Hepatic stellate cell (primary cell): ENCODE measurements at places on chromosomes 11 and 22.

GRCh38 chr11:92711926-92712325 lies 257.5 kb upstream of the MTNR1B start:
- DNase-seq = no peak

DNA sequence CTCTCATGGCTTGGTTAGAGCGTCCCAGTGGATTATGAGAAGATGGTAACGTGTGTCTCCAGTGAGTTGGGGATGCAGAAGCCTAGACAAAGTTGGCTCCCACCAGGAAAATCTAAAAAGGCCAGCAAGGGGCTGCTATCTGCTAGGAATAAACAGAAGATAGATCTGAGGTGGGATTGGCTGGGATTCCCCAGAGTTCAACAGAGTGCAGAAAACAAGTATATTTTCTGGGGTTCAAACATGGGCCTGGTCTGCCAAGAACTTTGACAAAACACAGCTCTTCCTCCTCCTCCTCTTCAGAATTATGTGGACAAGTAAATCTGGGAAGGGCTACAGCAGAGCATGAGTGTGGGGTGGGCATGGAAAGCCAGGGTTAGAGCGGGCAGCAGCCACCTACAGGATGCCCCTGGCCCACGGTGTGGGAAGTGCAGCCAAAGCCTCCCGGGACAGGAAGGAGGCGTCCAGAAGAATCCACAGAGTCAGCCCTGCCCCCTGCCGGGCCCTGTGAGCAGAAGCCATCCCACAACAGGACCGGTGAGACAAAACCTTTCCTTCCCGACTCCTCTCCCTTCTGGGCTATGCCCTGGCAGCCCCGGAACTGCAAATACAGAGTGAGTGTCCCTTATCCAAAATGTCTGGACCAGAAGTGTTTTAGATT lies 67.1 kb downstream of the CD82 start:
- peak; percentile 54 for DNase-seq

- DNase-seq = no peak
Measured at GRCh38 chr22:17131686-17132085, 10.5 kb upstream of the TMEM121B start.

DNA sequence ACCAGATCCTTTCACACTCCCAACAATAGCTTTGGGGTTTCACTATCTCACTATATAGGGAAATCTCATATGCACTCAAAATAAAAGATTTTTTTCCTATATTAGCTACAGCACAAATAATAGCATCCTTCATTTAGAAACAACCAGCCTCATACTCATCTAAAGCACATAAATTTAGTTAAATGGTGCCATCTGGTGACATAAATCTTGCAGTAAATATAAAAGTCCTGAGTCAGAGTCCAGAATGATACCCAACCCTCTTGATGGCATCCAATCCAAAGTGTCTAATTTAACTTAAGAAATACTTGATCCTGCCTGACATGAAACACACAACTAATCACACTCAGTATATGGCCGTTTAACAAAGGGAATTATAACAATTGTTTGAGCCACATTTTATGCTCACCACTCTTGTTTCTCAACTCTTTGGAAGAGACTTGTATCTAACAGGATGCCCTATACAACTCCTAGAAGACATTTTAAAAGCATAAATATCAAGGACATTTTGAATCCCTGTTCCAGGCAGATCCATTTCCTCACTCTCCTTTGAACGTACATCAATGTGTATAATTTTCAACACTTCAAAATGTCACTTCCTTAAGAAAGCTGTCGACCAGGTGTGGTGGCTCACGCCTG lies 36.2 kb downstream of the DLG2 start:
- DNase-seq = peak; percentile 14

DNA sequence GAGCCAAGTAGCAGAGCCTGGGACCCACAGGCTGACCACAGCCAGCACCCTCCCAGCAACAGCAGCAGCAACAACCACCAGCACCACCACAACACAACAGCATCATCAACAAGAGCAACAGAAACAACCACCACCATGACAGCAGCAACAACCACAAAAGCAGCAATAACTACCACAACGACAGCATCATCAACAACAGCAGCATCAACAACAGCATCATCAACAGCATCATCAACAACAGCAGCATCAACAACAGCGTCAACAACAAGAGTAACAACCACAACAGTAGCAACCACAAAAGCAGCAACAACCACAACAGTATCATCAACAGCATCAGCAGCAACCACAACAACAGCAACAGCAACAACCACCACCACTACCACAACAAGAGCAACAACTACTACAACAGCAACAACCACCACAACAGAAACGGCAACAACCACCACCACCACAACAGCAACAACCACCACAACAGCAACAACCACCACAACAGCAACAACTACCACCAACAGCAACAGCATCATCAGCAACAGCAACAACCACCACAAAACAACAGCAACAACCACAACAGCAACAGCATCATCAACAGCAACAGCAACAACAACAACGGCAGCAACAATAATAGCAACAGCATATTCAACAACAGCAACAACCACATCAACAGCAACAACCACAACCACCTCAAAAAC lies 22.1 kb upstream of the FGF3 start:
- no peak for DNase-seq

- DNase-seq = no peak
Measured at GRCh38 chr11:133355095-133355494, 177.2 kb downstream of the OPCML start.

- DNase-seq = peak; percentile 51
Measured at GRCh38 chr11:119347242-119347641, 737 bp upstream of the MFRP start.

DNA sequence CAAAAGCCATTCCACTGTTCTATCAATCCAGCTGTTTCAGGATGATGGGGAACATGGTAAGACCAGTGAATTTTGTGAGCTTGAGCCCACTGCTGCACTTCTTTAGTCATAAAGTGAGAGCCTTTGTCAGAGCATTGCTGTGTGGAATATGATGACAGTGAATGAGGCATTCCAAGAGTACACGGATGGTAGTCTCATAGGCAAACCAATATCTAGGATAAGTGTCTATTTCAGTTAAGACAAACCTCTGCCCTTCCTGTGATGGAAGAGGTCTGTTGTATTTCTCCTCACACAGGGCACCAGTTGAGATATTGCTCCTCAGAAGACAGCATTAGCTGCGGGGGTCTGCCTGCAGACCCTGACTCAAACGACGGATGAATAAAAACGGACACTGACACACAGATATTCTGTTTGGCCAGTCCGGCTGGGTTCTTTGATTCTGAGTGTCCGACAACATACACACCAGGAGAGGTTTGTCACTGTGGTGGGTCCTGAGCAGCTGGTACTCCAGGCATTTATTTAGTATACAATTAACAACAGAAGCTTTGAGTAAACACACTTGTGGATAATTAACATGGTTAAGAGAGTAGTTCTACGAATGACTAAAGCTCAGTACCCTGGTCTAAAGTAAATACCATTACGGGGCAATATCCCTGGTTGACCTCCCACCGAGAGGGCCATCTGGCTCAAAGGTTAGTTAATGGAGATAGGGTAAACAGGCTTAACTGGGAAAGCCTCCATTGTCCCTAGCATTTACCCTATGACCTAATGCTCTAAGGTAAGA lies 121.7 kb downstream of the ZNF280B start:
- DNase-seq = no peak

GRCh38 chr11:121214861-121215260 lies 77.7 kb upstream of the SC5D start:
- no peak for DNase-seq

- no peak for DNase-seq
Measured at GRCh38 chr11:123098990-123099389, 37.1 kb upstream of the HSPA8 start.

DNA sequence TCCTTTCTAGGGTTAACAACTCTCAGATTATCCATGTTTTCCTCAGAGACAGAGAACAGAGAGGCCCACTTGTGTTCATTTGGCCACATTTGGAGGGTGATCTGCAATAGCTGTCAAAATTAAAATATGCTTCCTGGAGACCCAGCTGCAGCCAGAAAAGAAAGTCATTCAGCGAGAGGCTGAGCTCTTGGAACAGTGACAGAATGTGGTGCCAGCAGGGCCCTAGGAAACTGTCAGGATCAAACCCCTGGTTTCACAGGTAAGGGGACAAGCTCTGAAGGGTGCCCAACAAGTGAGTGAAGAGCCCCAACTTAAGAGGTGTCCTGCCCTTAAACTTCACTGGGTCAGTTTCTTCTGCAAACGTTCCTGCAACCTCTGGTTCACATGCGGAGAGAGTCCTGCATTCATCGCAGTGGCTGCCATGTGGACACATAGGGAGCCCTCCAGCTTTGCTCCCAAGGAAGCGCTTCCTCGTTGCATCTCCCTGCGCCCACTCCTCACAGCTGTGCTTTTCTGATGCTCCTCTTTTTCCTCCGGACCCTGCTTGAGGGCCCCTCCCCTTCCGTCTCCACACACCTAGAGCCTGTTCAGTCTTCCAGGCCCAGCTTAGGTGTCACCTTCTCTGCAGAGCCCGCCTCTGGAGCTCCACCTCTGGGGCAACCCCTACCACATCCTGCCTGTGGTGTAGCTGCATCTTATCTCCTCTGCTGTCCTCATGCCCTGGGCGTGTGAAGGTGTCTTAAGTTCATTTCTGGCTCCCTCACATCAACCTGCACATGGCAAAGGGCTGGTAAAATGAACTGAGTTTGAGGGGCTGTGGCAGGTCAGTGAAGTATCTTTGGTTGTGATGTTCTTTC lies 3.9 kb downstream of the UCP3 start:
- DNase-seq = no peak

DNA sequence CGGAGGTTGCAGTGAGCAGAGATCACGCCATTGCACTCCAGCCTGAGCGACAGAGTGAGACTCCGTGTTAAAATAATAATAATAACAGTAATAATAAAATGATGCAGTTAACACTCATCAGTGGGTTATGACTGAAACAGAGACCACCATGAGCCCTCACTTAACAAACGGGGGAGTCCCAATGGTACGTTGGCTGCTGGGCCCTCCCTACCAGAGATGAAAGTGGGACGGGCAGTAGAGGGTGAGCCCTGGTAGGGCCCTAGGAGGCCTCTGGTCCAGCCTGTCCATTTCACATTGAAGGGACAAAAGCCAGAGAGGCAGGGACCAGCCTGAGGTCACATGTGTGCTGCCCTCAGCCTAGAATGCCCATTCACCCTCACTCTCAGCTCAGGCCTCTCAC lies 13.7 kb upstream of the KIAA0930 start:
- no peak for DNase-seq

- no peak for DNase-seq
Measured at GRCh38 chr22:41238570-41239442, 1.9 kb downstream of the CHADL start.

DNA sequence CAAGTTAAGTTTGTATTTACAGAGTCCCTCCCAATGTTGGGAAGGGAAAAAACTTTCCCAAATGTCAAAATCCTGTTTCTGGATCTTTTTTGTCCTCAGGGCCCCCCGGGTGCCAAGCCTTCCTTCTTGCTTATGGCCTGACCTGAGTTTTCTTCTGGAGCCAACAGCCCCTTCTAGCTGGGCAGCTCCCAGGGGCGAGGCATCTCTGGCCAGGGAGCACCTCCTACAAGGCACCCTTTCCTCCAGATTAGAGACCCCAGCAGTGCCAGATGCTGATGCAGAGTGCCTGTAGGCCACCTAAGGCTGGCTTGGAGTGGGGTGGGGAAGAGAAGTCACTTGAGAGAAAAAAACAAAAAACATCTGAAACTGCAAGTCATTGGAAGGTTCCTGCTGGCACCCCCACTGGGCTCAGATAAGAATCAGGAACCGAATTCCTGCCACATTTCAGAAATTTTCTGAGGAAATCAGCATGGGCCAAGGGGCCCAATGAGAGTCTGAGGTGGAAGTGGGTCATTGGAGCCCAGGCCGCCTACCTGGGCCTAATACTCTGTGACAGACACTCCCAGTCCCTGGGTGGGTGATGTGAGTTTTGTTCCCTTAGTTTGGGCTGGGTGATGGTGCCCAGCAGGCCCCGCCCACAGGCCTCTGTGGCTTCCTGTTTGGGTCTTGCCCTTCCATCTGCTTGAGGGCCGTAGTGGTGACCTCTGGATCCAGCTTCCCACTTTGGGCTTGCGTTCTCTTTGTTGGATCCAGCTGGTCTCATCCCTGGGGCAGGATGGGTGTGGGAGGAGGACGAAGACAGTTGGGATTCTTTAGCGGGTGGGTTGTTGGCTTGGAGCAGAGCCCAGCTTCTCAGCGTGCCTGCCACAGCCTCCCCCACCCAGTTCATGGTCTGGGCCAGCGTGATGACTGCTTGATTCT lies 40.6 kb downstream of the PARVA start:
- no peak for DNase-seq

DNA sequence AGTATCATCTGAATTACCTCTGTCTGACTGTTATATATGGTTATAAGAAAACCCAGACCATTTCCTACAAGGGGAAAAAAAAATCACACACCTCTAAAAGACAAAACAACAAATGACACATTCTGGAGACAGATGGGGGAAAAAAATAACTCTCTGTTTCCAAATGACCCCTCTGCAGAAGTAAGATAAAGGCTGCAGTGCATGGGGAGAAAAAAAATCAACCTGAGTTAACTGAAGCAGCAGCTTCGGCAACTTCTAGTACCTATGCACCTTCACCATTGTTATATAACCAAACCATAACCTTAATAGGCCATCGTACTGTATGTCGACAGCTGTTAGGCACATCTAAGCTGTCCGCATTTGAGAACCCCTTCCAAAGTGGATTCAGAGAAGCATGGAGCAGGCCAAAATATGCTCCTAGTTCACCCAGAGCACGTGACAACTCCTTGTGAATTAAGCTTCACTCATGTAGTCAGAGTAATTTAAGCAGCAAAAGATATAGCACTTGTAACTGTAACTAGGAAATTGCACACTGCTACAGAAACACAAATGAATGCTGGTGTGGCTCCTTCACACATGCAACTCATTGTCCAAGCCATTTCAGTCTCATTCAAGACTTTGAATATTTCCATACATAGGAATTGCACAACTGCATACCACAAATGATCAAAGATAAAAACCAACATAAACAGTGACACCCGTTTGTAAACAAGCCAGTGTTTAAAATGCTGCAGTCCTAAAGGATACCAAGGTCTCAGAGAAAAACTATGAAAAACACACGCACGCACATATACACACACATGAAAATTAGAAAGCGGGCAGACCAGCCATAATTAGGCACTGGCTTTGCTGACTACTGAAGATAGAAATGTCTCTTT lies 2.7 kb downstream of the SIK3 start:
- no peak for DNase-seq

GRCh38 chr11:86596861-86597586 lies 75.4 kb downstream of the ME3 start:
- DNase-seq = peak; percentile 12

DNA sequence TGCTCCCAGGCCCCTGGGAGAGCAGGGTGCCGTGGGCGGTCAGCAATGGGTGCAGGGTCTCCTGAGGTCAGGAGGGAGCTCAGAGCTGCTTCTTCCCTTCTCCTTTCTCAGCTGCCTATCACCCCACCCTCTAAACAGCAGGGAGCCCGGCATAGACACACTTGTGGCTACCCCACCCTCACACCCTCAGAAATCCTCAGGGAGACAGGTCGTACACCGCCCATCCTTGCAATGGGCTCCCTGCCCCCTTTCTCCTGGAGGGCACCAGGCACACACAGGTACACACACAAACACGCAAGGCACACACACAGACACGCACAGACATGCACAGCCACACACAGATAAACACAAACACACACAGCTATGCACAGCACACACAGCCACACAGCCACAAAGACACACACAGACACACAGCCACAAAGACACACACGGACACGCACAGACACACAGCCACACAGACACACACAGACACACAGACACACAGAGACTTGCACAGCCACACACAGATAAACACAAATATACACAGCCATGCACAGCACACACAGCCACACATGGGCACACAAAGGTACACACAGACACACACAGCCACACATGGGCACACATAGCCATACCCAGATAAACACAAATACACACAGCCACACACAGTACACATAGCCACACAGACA lies 44.9 kb upstream of the TH start:
- no peak for DNase-seq
